Immature natural killer cell (primary cell): ENCODE measurements at places on chromosomes 1 and 21.

DNA sequence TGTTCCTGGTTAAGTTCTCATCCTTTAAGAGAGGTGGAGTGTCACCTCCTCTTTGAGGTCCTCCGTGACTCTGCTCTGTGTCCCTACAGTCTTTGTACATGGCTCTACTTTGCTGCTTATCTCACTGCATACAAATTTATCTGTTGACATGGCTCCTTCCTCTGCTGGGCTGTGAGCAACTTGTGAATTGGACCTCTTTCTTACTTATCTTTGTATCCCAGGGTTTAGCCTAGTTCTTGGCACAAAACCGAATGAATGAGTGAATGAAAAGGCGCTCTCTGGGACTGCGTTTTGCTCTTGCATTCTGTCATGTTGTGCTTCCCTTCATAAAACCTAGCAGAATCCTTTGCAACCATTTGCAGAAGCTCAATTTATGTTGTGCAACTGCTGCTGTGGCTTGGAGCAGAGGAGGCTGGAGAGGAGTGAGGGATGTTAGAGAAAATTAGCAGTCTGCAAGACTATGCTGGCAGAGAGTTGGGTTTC lies 12.4 kb downstream of the SLC26A9 start:
- DNase-seq = no peak

DNA sequence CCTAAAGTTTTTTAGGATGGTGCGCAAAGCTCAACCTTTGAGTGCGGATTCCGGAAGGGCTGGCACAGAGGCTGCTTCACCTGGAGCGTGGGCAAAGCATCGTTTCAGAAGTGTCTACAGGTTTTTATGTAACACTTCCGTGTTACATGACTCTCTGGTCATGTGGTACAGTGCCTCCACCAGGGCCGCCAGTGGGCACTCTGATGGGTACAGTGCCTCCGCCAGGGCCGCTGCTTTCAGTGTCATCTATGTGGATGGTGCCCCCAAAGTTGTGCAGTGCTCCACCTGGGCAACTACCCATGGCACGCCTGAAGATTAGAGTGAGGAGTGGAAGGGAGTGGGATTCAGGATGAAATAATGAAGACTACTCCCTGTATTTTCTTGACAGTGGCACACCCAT lies 101.4 kb upstream of the C1orf174 start:
- no peak for DNase-seq

GRCh38 chr1:212138457-212138856 lies 102.9 kb downstream of the DTL start:
- DNase-seq = no peak

- DNase-seq = no peak
Measured at GRCh38 chr1:119670898-119671297, 22.8 kb upstream of the ZNF697 start.

DNA sequence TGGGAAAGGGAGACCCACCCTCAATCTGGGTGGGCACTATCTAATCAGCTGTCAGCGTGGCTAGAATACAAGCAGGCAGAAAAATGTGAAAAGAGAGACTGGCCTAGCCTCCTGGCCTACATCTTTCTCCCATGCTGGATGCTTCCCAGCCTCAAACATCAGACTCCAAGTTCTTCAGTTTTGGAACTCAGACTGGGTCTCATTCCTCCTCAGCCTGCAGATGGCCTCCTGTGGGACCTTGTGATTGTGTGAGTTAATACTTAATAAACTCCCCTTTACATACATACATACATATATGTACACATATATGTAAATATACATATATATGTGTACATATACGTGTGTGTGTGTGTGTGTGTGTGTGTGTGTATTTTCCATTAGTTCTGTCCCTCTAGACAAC lies 207.1 kb downstream of the BRINP2 start:
- DNase-seq = no peak

GRCh38 chr1:17475752-17476151 lies 36.3 kb upstream of the RCC2 start:
- DNase-seq = no peak

DNA sequence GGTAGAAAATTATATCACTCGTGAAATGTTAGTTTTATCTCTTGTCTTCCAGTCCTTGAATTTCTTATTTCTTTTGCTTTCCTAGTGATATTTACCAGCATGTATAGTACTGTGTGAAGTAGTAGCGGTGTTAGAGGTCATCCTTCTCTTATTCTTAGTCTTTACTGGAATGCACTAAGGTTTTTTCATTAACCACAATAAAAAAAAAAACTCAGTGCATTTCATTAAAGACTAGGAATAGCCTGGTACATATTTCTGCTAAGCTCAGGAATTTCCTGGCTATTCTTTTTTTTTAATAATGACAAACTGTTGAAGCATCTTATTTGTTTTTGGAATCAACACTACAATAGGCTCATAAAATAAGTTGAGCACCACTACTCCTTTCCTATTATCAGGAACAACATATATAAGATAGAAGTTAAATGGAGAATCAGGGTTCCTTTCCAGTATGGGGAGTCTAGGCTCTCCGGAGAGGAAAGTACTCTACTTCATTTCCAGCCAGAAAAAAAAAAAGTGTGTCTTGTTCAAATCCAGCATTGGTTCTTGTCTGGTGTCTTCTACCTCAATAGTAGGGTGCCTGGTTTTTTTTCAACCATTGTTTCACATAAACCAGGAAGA lies 60.0 kb downstream of the TNFSF18 start:
- no peak for DNase-seq
